A172 (cell line): ENCODE measurements at places on chromosomes 13 and 19. TPM values are rescaled to one million over a fixed set of nuclear protein-coding genes. Genes with fewer than 3 reads are reported as not detected.

DNA sequence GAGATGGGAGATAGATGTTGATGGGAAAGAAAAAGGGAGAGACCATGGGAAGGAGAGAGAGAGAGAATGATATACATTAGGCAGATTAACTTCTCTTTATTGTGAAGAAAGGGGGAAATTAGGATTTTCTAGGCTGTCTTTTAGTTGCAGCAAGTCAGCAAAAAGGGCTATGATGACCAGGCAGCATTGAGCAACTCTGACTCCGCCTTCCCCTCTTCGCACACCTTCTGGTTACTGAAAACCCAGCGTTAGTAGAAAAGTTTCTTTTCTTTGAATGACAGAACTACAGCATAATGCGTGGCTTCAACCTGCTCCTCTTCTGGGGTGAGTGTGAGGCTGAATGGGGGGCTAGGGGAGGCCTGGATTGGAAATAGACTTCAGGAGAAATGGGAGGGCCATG lies at the start of gene ADGRE1:
ADGRE1 (plus strand) TSS at position 264 of the 400 bp plus-strand sequence; CDS start at position 294, 30 bp downstream.
- no peak for DNase-seq

- DNase-seq, result no peak
These were observed 85.4 kb downstream of the COL4A1 start for GRCh38 chr13:110221406-110222117.

The BSG gene
- 700 and 767 TPM in 2 replicates for total RNA-seq

DNA sequence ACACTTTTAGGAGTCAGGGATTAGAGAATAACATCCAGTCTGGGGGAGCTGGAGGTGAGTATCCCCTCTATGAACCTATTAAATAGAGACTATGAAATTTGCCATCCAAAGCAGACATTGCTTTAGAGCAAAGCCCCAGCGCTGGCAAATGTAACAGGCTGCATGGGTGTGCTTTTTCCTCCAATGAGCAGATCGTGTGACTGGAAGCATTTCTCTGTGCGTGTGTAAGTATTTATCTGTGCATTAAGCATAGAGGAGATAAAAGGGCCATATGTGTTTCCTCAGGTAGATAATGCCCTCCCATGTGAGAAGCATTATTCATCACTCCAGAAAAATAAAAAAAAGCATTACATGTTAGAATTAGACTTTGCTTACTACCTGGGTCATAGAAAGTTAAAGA lies 924 bp downstream of the TNFSF13B start:
- no peak for DNase-seq

The SHISA7 gene
- not detected in 2 replicates for total RNA-seq

- no peak for DNase-seq
These were observed 3.5 kb upstream of the C19orf25 start for GRCh38 chr19:1482361-1483130.

DNA sequence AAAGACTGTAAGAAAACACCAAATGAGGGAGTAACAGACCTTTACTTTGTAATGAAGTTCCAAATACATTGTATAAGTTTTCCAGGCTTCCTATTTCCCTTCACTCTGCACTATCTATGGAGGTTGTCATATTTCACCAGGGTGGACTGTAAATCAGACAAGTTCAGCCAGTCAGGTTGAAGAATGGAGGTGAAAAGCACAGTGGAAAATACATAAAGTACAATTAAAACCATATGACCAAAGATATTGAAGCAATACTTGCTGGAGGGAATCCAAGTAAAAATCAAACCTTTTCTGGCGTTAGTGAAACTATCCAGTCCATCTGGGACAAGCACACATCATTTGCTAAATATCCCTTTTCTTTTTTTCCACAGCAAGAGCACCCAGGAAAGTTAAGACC lies 3.2 kb downstream of the LHFPL6 start:
- DNase-seq, result no peak

DNA sequence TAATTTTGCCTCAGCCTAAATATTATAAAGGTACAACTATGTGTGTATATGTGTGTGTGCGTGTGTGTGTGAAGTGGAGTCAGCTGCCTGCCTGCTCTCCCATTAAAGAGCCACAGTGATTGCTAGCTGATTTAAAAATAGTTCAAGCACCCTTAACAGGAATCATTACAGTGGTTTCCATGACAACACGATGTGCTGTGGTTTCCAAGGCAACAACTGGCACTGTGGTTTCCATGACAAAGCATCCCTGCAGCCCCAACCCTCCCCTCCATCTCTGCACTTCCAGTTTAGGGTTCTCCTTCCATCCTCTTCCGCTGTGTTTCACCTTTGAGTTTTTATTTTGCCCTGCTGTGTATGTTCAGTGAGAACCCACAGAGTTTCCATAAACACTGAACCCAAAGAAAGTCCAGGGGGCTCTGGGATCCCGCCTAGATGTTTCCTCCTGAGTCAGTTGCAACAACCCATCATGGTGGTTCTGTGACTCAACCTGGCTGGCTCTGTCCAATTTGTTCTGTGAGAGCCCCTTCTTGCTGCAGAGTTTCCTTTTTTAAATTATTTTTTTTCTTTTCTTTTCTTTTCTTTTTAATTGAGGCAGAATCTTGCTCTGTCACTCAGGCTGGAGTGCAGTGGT lies 7.1 kb upstream of the PNMA8A start:
- DNase-seq, result no peak

GRCh38 chr13:102277286-102277685 lies 124.6 kb downstream of the FGF14 start:
- no peak for DNase-seq

DNA sequence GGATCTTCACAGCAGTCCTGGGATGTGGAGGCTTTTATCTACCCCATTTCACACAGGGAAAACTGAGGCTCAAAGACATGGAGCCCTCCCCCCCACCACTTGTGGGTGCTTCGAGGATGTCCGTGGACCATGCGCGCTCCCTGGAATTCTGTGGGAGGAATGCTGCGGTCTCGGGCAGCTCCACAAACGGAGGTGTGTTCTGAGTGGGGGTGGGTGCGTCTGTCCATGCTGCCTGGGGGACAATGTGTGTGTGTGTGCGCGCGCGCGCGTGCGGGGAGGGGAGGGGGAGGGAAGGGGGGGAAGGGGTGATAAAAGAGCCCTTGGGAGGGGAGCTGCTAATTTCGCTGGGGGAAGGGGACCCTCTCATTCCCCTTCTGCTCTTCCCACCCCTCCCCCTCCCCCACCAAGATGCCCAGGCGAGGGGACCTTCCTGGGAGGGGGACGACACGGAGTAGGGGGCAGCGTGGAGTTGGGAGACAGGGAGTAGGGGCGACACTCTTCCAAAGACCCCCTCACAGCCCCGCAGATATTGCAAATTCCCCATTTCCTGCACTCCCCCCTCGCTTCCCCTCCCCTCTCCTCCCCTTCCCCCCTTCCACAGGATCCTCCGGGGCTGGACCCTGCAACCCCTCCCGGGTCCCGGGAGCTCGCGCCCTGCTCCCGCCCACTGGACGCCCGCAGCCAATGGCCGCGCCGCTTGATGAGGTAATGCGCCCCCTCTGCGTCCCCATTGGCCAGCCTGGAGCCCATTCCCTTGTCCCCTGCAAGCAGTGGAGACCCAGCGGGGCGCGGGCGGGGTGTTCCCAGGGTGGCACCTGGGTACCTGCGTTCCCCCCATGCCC lies 18.9 kb upstream of the ZNRF4 start:
- peak; percentile 68 for DNase-seq

- DNase-seq, result no peak
These were observed 288.0 kb upstream of the SLC10A2 start for GRCh38 chr13:103354171-103354570.

DNA sequence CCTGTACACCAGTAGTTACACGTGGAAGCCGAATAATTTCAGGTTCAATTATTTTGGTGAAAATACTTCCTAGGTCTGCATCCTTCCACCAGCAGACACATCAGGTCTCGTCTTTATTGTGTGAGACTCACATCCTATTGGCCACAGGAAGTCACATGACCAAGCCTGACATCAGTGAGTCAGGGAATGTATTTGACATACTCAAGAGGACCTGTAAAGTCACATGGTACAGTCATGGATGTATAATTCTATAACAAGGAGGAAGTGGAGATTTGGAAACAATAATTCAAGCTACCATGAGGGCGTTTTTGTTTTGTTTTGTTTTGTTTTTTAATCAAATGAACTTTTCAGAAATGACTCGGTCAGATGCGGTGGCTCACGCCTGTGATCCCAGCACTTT lies 9.3 kb upstream of the HIF3A start:
- no peak for DNase-seq

DNA sequence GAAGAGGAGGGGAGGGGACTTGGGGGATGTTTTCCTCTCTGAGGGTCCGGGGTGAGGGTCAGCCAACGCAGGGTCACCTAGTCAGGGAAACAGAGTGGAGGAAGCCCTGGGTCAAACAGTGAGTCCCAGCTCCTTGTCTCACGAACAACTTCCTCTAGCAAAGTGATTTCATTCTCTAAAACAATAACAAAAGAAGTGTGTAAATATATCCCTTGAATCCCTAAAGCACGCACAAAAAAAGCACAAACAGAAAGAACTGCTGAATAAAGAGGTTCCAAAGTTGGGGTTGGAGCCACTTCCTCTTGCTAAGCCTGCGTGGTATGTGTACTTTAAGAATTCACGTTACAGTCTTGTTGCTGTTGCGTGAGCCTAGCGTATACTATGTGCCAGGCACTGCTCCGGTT lies 1.5 kb upstream of the C5AR2 start:
- DNase-seq, result no peak

GRCh38 chr19:7706955-7707456 lies 5.1 kb upstream of the FCER2 start:
- no peak for DNase-seq

GRCh38 chr13:19952850-19953249 lies 5.7 kb upstream of the ZMYM2 start:
- no peak for DNase-seq
